ENCODE measurements at places on chromosomes 1 and 21.

DNA sequence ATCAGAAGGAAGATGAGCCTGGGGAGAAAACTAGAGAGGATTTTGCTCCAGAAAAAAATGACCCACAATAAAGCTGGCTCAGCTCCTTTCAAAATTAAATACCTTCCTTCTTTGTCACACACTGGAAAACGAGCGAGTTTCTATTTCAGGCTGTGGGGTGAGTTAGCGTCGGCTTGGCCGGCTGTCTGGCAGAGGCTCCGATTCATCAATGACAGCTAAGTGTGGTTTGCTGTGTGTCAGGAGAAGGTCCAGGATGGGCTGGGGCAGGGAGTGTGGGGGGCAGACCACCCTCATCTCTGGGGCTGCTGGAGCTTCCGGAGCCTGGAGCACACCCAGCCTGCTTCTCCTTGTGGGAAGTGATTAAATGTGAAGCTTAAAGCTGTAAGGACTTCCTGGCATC, 120.2 kb downstream of the ETS2 start:
- DNase-seq = peak; percentile 98

GRCh38 chr1:42945164-42945563, 13.5 kb downstream of the SLC2A1 start:
- no peak for DNase-seq

- no peak for DNase-seq
These were observed 166.9 kb upstream of the HMGB4 start for GRCh38 chr1:33696962-33697361.

GRCh38 chr1:47474278-47475193, 36.7 kb downstream of the FOXD2 start:
- no peak for DNase-seq

DNA sequence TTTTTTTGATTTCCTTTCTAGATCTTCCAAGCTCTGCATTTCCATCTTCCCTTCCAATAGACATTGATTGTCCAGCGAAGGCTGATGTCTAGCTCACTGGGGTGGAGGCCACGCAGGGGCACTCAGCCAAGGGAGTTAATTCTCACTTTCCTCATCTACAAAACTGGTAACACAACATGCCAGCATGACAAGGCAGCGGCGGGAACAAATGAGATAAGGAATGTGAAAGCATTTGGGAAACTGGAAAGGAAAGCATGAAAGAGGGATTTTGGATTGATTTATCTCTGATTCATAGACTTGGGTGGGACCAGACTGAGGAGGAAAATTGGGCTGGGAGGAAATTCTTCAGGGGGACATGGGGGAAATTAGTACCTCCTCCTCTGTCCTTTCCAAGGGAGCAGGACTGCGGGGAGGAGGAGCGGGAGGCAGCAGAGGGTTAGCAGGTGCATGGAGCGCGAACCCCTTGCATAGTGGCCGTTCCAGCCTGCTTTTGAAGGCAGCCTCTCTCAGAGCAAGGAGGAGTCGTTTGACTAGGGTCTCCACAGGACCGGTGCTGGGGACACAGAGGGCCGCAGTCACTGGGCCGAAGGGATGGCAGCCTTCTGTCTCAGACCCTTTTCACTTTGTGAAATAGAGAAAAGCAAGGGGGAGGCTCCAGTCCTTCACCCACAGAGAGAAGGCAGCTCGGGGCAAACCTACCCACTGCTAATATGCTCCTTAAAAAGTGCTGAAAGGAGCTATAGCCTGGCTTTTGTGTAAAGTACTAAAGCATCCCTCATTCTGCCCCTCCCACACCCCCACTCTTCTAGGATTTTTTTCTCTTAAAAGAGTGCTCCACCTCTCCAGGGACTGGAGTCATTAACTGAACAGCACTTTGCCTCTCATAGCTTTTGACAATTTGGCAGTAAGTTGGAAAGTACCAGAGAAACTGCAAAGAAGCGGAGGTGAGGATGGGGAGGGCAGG, 89.2 kb downstream of the PLXNA2 start:
- DNase-seq = no peak

Data from SJSA1 (cell line).